ENCODE measurements at places on chromosomes 5 and 9.

GRCh38 chr5:102241809-102242421 lies 54.2 kb downstream of the SLCO4C1 start:
- no peak overlapping the region for H3K4me3 ChIP-seq
- no peak for DNase-seq
- H3K4me1 ChIP-seq: no peaks in the 10 kb centered on the region
- H3K27ac ChIP-seq: no peak overlapping the region
- no peaks in the 10 kb centered on the region for H3K36me3 ChIP-seq

- no peak overlapping the region for H3K27ac ChIP-seq
- no peaks in the 10 kb centered on the region for H3K36me3 ChIP-seq
- peaks cover 3% of the 10 kb centered on the region for H3K4me1 ChIP-seq
- H3K27me3 ChIP-seq: no peaks in the 10 kb centered on the region
- H3K4me3 ChIP-seq: no peak overlapping the region
- no peak for DNase-seq
Observed at GRCh38 chr5:171365351-171365750, 22.3 kb upstream of the NPM1 start.

GRCh38 chr5:81058121-81058520 lies 98.0 kb downstream of the RASGRF2 start:
- no peak overlapping the region for H3K27ac ChIP-seq
- no peaks in the 10 kb centered on the region for H3K27me3 ChIP-seq
- DNase-seq: no peak
- peaks cover 4% of the 10 kb centered on the region for H3K36me3 ChIP-seq
- no peak overlapping the region for H3K4me3 ChIP-seq

- peaks cover 27% of the 10 kb centered on the region for H3K4me1 ChIP-seq
- DNase-seq: no peak
- H3K36me3 ChIP-seq: no peaks in the 10 kb centered on the region
Observed at GRCh38 chr5:96709152-96709821, 47.1 kb downstream of the CAST start.

- H3K36me3 ChIP-seq: no peaks in the 10 kb centered on the region
- no peak overlapping the region for H3K4me3 ChIP-seq
- H3K27ac ChIP-seq: no peak overlapping the region
- no peak for DNase-seq
Observed at GRCh38 chr9:136172412-136173079, 32.4 kb downstream of the LHX3 start.

DNA sequence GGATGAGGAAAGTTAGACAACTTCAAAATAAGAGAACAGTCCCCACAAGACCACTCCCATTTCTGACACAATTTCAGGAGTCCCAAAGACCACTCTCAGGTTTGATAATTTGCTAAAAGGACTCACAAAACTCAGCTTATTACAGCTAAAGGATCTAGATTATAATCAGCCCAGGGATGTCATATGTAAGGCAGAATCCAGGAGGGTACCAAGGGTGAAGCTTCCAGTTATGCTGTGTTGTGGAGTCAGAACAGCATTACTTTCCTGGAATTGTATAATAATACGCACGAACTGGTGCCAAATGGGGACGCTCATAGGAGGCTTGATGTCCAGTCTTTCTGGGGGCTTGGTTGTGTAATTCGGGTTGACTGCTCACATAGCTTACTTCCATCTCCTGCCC lies 55.4 kb downstream of the SLC27A6 start:
- peaks cover 2% of the 10 kb centered on the region for H3K36me3 ChIP-seq
- no peak for DNase-seq
- no peak overlapping the region for H3K27ac ChIP-seq
- H3K4me3 ChIP-seq: no peak overlapping the region
- peaks cover 16% of the 10 kb centered on the region for H3K4me1 ChIP-seq

GRCh38 chr9:30771163-30771708 lies 1613.2 kb upstream of the ACO1 start:
- DNase-seq: no peak
- H3K36me3 ChIP-seq: no peaks in the 10 kb centered on the region
- H3K4me3 ChIP-seq: no peak overlapping the region
- no peak overlapping the region for H3K27ac ChIP-seq
- no peaks in the 10 kb centered on the region for H3K4me1 ChIP-seq
- peaks cover 2% of the 10 kb centered on the region for H3K27me3 ChIP-seq

DNA sequence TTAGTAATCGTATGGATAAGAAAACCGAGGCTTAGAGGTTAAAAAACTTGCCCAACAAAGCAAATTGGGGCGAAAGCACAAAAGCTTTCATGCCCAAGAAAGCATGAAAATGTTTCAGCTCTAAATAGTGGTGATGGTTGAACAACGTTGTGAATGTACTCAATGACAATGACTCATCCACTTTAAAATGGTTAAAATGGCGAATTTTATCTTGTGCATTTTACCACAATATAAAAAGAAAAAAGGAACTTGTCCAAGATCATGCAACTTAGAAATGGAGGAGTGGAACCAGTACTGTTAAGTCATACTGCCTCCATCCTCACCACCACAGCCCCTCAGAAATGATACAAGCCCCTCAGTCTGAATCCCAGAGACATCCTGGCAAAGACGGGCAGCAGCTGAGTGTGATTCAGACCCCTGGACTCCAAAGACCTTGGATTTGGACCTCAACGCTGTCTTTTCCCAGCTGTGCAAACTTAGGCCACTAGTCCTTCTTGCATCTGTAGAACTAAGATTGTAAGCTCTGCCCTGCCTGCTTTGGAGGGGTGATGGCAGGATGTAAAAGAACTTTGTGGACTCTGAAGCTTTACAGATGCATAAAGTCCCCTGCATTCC lies 158.4 kb downstream of the GABBR2 start:
- H3K4me1 ChIP-seq: peaks cover 13% of the 10 kb centered on the region
- no peaks in the 10 kb centered on the region for H3K36me3 ChIP-seq
- H3K27ac ChIP-seq: no peak overlapping the region
- peaks cover under 1% of the 10 kb centered on the region for H3K27me3 ChIP-seq

- no peaks in the 10 kb centered on the region for H3K36me3 ChIP-seq
- H3K27me3 ChIP-seq: no peaks in the 10 kb centered on the region
- H3K4me1 ChIP-seq: peaks cover 36% of the 10 kb centered on the region
- no peak for DNase-seq
- H3K27ac ChIP-seq: no peak overlapping the region
Observed at GRCh38 chr5:168948746-168949145, 352.2 kb downstream of the SLIT3 start.

- H3K27ac ChIP-seq: no peak overlapping the region
- peaks cover 4% of the 10 kb centered on the region for H3K4me1 ChIP-seq
- peaks cover 18% of the 10 kb centered on the region for H3K27me3 ChIP-seq
Observed at GRCh38 chr5:164048359-164048926, 543.0 kb downstream of the MAT2B start.

DNA sequence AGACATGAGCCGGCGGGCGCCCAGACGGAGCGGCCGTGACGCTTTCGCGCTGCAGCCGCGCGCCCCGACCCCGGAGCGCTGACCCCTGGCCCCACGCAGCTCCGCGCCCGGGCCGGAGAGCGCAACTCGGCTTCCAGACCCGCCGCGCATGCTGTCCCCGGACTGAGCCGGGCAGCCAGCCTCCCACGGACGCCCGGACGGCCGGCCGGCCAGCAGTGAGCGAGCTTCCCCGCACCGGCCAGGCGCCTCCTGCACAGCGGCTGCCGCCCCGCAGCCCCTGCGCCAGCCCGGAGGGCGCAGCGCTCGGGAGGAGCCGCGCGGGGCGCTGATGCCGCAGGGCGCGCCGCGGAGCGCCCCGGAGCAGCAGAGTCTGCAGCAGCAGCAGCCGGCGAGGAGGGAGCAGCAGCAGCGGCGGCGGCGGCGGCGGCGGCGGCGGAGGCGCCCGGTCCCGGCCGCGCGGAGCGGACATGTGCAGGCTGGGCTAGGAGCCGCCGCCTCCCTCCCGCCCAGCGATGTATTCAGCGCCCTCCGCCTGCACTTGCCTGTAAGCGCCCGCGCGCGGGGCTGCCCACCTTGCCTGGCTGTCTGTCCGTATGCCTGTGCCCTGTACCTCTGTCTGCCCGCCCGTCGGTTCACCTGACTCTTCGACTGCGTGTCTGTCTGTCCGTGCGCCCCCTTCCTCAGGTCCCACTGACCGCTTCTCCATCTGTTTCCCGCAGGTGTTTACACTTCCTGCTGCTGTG lies 412 bp downstream of the FGF18 start:
- peak overlapping the region; percentile 81 for H3K4me3 ChIP-seq
- H3K27ac ChIP-seq: peak overlapping the region; percentile 83
- H3K4me1 ChIP-seq: peaks cover 31% of the 10 kb centered on the region

DNA sequence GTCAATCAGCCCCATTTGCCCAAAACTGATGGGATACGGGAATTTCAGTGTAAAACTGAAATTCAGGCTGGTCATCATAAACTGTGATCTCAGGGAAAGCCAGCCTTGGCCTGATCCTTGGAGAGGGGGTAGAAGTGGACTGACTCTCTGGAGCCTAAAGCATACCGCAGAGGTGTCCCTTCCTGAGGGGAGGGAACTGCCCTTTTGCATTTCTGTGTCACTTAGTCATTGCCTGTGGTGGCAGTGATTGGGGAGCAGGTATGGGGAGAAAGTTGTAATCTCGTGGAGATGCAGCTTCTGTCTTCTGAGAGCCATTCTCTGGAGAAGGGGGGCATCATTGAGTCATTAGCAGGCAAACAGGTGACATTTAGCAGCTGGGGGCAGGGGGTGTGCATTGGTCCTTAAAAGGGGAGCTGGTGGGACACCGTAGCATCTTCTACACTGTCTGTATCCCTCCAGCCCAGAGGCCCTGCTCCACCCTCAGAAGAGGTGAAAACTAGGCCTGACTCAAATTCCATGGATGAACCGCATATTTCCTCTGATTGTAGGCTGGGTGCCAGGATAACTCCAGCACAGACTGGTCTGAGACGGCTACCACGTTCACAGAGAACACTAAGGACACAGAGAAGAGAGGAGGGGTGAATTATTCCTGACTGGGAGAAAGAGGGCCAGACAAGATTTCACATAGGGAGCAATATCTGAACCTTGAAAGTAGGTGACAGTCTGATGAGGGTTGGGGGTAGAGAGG lies 143.3 kb downstream of the SEC61B start:
- H3K36me3 ChIP-seq: no peaks in the 10 kb centered on the region
- H3K4me1 ChIP-seq: peaks cover 20% of the 10 kb centered on the region
- peaks cover 21% of the 10 kb centered on the region for H3K27me3 ChIP-seq
- DNase-seq: peak; percentile 46

GRCh38 chr5:15333091-15333490 lies 166.9 kb upstream of the FBXL7 start:
- no peak overlapping the region for H3K27ac ChIP-seq
- DNase-seq: no peak
- H3K4me3 ChIP-seq: no peak overlapping the region
- peaks cover 14% of the 10 kb centered on the region for H3K27me3 ChIP-seq
- no peaks in the 10 kb centered on the region for H3K36me3 ChIP-seq
- H3K4me1 ChIP-seq: no peaks in the 10 kb centered on the region
